ENCODE measurements at places on chromosomes 5 and 9. TPM values are rescaled to one million over a fixed set of nuclear protein-coding genes. Genes with fewer than 3 reads are reported as not detected.

- no peak for DNase-seq
These were observed 18.8 kb downstream of the ZBTB34 start for GRCh38 chr9:126879288-126879687.

DNA sequence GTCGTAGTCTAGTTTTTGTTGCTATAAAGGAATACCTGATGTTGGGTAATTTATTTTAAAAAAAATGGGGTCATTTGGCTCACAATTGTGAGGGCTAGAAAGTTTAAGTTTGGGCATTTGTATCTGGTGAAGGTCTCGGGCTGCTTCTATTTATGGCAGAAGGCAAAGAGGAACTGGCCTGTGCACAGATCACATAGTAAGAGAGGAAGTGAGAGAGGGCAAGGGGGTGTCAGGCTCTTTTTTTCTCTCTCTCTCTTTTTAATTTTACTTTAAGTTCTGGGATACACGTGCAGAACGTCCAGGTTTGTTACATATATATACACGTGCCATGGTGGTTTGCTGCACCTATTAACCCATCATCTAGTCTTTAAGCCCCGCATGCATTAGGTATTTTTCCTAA is 453.3 kb downstream of the DIRAS2 start:
- DNase-seq, result no peak

- DNase-seq, result no peak
These were observed 7.4 kb downstream of the CDK9 start for GRCh38 chr9:127793093-127793708.

GRCh38 chr5:97231025-97231636 is 48.1 kb upstream of the RIOK2 start:
- DNase-seq, result peak; percentile 32

- DNase-seq, result no peak
These were observed 254.8 kb downstream of the CDK5RAP2 start for GRCh38 chr9:120324996-120325642.

DNA sequence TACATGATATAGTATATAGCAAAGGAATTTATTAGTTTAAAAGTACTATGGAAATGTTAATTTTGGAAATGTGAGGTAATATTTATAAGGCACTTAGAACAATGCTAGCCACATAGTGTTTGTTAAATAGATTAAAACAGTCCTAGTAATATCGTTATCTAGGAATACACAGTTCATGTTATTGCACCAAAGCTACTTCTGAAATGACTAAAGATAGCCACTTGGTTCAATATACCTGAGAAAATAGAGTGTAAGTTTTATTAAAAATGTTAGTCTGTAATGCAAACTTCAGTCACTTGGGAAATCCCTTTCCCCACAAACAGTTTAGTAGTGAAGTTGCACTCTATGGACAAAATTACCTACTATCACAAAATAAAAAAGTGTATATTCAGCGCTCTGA is 15.4 kb upstream of the F2R start:
- DNase-seq, result no peak

DNA sequence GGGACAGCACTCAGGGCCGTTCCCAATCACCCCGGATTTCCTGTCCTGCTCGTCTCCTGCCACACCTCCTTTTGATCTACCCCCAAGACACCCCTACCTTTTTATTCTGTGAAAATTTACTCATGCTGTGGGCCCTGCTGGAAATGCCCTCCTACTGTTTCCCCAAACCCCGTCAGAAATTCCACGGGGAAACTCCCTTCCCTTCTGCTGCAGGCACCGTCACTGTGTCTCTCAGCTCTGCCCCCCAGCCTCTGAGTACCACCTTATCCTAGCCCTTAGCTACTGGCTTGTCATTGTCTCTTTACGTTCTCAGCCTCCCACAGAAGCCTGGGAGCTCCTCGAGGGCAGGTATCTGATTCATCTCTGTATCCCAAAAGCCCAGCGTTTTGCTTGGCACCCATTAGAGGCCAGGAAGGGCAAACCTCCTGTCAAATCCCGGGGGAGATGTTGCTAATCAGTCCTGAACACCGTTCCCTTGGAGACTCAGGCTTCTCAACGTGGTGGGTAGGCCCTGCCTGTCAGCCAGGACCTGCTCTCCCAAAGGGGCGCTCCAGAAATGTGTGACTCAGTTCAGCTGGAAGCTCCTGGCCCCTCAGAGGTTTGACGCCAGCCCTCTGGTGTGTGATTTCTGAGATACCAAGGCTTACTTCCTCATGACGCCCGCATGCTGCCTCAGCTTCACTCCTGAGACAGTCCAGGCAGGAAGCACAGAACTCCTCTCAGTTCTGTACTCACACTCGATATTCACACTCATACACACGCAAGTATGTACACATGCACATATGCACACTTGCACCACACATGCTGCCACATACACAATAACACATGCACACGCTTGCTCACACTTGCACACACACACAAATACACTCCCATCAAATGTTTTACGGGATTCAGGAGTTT is 50.7 kb upstream of the GRHPR start:
- no peak for DNase-seq

- DNase-seq, result no peak
These were observed 112.0 kb upstream of the ZNF366 start for GRCh38 chr5:72619251-72619650.

GNA14 gene
- total RNA-seq, result 0.14 TPM
